ENCODE measurements at places on chromosomes 11 and 22.

DNA sequence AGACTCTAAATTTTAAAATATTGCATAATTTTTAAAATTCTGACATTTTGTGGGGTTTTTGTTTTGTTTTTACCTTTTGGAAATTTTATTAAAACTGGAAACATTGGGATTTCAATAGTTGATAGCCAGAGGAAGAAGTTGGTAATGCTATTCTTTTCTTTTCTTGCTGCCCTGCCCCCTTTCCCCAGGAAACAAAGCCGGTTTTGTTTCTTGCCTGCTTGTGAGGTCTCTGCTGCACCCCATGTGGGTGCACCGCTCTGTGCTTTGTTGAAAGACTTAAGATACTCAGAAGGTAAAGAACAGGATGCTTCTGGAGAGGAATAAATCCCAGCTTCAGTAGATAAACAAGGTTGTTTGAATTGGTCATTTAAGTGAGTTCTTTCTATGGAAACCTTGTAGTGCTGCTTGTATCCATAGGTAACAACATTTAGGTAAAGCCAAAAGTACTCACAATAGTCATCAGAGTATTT lies 87.5 kb downstream of the YAP1 start:
- DNase-seq: no peak

- no peak for DNase-seq
Observed at GRCh38 chr22:38124236-38124974, 13.9 kb upstream of the BAIAP2L2 start.

DNA sequence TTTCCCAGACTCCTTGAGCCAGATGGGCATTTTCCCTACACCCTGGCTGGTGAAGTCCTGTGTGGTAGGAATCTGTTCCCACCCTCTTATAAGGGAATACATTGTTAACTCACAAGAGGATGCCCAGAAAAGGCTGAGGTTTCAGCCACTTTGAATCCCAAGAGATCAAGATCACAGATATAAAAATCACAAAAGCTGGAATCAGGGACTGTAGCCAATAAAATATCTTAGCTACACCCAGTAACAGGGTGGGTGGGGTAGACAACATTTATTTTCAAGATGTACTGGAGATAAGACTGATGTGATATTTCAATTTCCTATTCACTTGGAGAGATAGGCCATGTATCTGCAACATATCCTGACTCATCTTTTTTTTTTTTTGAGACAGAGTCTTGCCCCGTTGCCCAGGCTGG lies 50.3 kb downstream of the COPB1 start:
- no peak for DNase-seq

- no peak for DNase-seq
Observed at GRCh38 chr22:20157430-20158183, 6.8 kb upstream of the CCDC188 start.

DNA sequence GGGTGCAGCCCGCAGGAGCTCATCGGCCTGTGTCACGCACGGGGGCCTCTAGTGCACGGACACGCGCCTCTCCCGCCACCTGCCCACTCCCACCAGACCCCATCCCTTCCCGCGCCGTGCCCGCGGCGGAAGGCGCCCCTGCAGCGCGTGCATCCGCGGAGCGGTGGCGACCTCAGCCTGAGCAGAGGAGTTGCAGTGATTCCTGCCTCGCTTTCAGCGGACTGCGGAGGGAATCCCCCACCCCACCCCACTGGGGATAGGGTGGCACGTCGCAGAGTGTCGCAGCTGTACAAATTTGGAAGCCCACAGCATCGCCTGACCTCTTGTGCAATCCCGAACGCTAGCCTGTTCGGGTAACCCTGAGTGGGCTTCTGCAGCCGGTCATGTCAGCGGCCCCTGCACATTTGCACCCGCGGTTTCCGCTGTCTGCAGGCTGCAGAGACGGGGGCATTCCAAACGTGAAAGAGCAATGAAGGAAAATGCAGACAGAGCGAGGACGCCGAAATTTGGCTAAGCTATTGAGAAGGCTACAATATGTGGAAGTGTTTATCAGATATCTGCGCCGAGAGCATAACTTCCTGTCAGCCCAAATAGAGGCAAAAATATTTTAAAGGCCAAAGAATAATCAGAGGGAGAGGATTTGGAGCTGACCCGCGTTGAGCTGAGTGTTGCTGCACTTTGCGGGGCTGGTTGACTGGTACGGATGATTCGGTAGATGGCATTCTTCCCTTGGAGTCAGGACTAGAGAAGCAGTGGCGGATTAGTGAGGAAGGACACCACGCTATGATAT lies 617 bp upstream of the ARHGAP20 start:
- no peak for DNase-seq

DNA sequence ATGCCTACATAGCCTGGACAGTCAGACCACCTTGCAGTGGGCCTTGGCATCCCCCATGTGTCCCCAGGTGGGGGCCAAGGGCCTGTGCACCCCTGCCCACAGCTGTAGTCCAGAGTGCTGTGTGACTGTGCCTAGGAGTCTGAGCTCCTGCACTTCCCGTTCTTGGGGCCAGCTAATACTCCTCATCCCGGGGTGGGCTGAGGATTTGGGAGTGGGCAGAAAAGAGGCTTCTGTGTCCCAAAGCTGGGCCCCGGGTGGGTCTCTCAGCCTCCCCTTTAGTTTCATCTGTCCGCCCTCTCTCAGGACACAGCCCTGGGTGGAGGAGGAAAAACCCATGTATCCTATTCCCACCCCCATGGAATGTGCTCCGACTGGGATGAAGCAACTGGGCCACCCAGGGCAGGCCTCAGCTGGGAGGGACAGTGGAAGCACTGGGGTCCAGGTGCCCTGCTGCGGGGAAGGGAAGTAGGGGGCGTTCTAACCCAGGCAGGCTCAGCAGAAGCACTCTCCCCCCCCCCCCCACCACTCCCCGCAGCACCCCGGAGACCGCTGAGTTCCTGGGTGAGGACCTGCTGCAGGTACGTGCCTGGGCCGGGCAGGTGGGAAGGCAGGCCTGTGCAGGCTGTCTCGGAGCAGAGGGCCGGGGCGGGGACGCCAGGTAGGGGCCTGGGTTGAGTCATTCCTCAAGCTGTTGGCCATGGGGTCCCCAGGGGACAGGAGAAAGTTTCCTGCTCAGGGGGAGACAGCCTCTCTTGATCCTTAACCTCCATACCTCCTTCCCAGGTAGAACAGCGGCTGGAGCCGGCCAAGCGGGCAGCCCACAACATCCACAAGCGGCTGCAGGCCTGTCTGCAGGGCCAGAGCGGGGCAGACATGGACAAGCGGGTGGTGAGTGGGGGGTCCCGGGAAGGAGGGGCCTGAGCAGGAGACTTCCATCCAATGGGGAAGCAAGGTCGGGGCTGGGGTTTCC lies 1.4 kb downstream of the SH3BP1 start:
- no peak for DNase-seq

DNA sequence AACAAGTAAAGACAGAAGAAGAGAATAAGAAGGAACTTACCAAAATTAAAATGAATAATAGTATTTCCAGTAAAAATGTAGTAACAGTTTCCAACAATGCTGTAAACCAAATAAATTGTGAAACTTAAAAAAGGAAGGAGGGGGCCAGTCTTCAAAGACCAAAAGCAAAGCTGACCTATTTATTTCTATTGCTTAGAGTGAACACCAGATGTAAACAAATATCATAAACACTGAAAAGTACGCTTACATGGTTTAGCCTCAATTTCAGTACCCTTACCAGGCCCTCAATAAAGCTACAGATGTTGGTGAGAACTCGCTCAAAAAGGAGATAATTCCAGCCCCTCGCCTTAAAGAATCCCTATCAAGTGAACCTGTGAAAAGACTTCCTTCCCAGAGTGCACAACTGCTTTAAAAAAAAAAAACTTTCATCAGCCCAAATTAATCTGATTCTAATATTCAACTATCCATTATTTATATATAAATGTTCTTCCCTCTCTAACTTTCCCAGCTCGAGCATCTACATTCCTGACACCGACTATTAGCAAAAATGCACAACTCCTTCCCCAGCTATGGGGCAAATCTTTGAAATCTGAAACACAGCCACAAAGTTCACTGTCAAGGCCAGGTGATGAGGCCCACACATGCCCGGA lies 2.4 kb downstream of the PHF21A start:
- DNase-seq: no peak

DNA sequence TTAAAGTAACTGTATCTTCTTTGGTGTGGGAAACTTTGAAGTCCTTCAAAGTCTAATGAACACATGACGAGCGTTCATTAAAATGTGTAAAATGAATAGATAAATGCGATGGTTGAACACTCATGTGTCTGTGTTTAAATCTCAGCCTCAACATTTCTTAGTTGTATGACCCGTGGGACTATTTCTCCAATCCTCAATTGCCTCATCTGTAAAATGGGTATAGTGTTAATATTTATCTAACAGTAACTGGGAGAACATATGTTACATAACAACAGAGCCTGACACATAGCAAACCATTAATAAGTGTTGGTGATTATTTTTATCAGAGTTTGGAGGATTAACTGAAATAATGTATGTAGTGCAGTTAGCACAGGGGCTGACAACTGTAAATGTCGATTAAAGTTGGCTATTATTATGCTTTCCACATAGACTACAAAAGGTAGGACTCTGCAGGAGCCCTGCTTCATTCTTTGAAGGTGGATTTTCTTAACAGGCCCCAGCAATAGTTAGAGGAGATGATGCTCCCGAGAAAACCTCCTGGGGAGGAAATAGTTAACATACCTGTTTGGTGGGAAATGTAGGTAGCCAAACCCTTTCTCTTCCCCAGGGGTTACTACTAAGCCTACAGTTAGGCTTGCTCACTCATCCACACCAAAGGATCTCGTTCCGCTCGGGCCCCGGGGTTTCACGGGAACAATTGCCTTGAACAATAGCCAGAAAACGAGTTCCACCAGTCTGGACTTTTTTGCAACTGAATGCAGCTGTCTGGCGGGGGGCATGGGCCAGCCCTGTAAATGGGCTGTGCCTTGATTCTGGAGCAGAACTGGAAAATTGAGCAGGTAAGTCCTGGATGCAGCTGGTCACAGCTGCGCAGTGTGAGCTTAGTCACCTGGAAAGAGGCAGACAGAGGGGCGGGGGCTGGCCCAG lies 133.4 kb downstream of the DBX1 start:
- DNase-seq: no peak

All from stimulated activated naive CD4-positive, alpha-beta T cell treated with Interleukin-2 at 50 U/mL for 16 hours (primary cell).